ENCODE measurements at places on chromosomes 2 and 18.

GRCh38 chr2:61811821-61812220 is 42.0 kb downstream of the FAM161A start:
- DNase-seq: no peak

DNA sequence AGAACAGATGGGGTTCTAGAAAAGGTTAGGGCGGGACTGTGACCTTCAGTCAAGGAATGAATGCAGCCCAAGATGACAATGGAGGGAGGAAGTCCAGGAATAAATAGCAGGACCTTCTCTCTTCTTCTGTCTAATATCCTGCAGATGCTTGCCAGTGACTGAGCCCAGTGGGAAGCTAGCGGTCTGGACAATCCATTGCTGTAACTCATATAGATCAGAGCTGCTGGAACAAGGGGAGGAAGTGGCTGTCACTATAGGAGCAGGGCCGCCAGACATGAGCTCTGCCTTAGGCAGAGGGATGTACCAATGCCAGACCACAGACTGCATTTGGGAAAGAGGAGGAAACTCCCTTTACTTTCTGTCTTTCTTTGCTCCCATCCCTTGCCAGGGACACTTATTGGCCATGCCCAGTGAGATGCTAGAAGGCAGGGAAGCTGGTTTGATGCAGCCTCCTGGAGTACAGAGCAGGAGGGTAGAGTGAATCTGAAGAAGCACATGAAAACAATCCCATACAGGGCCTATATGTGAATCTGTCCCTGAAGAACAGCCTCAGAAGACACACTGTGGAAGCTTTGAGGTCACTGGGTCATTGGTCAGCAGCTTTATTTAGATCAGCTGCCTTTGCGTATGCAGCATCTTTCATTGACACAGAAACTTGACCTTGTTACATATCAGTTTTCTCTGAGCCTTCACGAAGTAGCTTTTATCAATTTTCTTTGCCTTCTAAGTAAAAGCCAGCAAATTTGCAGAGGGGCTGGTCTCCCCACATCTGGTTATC is 65.4 kb downstream of the CCDC85A start:
- no peak for DNase-seq

DNA sequence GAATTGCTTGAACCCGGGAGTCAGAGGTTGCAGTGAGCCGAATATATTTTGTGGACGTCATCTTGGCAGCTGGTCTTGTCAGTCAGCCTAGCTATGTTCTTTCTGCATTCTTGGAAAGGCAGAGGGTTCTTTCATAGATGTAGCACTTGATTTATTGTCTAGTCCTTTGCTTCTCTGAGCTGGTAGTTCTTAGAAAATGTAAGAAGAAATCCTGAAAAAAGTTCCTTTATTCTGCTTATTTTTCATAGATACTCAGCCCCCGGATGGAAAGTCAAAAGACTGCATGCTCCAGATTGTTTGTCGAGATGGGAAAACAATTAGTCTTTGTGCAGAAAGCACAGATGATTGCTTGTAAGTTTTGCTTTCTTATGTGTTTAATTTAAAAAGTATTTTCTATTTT is 21.3 kb downstream of the PLEKHB2 start:
- no peak for DNase-seq

- no peak for DNase-seq
Observed at GRCh38 chr18:57210716-57211411, 64.0 kb downstream of the BOD1L2 start.

GRCh38 chr18:57211776-57212175 is 64.9 kb downstream of the BOD1L2 start:
- DNase-seq: no peak

Data from stimulated activated CD4-positive, alpha-beta T cell treated with anti-CD3 and anti-CD28 coated beads, TNF-alpha, amount 100 ng/mL, for 4 hours (primary cell).